Stimulated activated CD4-positive, alpha-beta T cell treated with anti-CD3 and anti-CD28 coated beads, Interleukin-15, amount 100 ng/mL, for 48 hours (primary cell): ENCODE measurements at places on chromosomes 11 and 22.

GRCh38 chr11:31974366-31975136 lies 116.3 kb upstream of the RCN1 start:
- DNase-seq = no peak

GRCh38 chr11:3195251-3196160 lies 23.1 kb downstream of the MRGPRG start:
- no peak for DNase-seq

DNA sequence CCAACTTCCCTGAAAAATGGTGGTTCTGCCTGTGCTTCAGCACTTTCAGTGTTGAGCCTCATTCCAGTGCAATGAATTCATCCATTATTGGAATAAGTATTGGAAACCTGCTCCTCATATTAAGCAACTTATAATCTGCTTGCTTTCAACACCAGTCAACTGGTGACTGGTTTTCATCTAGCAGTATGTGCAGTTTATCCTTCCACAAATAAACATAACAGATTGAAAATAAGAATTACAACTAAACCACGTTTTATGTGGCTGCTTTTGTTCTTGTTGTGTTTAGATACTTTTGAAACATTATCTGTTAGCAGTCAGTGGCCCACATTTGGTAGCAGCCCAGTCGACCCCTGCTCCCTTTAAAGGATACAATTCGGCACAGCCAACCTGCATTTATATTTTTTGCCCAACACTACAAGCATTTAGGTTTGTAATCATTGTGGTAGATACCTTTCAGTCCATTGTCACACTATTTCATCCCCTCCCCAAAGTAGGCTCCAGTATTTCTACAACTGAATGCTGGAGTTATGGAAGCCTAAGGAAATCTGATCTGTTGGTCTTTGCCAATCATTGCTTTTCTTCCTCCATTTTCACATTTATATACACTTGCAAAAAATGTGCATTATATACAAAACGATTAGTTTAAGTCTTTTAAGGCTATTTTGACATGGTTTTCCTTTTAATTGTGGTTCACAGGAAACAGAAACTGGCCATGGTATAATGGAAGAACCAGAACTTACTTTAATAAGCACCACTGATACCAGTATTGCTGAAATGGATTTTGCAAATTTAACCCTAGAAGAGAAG lies 13.1 kb downstream of the TAF1D start:
- no peak for DNase-seq

DNA sequence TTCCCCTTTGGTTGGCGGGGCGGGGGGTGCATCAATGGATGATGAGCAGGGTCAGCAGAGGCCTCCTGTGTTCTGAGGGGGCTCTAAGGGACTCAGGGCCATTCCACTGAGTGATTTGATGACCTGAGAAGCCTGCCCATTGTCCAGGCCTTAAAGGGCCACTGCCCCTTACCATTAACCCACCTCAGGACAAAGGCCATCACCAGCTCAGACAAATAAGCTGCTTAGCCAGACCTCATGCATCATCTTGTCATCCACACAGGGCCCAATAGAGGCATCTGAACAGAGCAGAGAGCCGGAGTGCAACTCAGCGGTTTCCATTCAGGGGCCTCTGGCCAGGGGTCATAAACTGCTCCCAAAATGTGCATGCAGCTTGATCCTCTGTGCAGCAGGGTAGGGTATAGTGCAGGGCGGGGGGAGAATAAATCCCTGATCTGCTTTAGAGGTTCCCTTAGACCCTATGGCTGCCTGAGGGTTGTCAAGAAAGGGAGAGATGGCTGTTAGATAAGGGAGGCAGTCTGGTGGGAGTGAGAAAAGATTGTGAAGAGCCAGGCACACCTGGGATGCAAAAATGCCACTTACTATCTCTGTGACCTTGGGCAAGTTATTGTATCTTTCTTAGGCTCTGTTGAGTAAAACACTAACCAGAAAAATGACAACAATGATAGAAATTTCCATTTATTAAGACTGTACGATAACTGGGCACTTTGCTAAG lies 375.5 kb upstream of the NARS2 start:
- no peak for DNase-seq

- DNase-seq = no peak
Measured at GRCh38 chr11:18749681-18750319, 23.8 kb upstream of the IGSF22 start.

DNA sequence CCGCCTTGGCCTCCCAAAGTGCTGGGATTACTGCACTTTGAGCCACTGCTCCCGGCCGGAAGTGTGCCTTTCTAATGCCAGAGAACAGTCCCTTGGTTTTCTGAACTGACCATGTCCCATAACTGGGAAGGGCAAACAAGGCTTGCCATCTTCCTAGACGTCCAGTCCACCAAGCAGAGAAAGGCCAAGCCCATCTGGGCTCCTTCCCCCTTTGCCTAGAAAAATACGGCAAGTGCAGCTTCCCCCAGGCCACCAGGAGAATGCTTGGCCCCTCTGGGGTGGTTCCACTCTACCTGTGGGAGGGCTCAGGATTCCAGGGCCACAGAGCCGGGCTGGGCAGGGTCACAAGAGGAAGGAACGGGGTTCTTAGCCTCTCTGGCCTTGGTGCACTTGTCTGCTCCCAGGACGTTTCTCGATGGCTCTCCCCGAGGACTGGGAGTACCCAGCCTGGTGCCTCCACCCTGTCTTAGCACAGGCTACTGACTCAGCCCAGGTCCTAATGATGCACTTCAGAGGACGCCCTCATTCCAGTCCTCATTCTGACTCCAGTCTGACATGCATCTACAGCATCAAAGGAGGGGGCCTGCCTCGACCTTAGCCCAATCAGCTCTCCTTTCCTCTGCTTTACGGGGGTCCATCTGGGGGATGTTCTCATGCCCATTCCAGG lies 1.2 kb downstream of the USP2 start:
- DNase-seq = no peak

DNA sequence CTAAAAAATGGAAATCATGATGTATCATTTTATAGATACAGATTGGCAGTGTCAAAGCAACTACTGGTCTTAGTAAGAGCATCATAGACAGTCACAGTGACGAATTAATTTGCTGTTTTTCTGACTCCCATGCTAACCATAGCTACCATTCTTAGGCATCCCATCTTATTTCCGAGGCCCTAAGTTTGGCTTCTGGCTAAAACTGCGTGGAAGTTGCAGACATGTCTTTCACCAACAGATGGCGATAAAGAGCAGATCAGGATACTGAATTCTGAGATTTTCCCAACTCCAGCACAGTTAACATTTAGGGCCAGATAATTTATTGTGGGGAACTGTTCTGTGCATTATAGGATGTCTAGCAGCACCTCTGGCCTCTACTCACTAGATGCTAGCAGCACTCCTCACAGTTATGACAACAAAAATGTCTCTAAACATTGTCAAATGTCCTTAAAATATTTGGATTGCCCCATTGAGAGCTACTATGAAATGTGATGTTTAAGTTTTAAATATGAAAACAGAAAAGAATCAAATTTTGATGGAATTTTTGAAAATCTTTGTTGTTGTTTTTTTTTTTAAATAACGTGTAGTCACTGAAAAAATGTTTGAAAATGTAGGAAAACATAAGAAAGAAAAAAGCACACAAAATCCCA lies 16.3 kb downstream of the OR2AG2 start:
- no peak for DNase-seq

DNA sequence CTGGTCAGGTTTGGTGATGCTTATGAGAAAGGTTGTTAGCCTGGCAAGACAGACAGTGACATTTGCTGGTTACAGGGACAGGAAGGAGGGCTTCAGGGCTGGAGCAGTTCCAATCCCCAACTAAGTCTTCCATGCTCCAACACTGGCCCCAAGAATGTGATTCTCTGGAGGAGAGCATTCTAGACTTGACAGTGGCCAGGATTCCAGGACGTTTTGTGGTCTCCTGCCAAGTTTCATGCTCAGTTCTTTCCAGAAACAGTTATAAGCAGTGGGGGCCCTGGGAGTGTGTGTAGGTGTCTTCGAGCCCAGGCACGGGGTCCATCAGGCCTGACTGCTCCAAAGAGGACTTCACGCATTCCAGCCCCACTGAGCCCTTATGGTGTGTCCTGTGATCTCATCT lies 8.9 kb upstream of the GRK3 start:
- DNase-seq = no peak

DNA sequence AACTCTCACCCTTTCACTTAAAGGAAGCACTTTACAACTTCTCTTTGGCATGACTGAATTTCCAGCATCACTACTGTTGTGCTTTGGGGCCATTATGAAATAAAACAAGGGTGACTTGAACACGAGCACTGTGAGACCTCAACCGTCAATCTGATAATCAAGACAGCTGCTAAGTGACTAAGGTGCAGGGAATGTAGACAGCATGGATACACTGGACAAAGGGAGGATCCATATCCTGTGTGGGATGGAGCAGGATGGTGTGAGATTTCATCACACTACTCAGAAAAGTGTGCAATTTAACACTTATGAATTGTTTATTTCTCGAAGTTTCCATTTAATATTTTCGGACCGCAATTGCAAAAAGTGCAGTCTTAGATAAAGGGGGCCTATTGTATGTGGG lies 16.1 kb upstream of the EXPH5 start:
- no peak for DNase-seq

DNA sequence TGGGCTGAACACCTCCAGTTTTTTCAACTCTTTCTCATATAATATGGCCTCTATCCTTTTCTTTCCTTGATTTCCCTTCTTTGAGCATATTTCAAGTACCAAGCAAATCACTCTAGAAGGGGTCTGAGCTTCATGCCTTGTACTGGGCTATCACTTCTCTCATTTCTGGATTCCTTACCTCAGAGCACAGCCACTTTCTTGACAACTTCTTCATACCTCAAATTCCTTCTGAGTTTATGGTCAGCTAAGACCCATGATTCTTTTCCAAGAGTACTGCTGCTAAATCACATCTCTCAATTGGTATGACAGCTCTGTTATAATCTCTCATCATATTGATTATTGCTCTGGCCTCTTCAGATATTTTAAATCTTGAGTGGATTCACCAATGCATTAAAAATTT lies 224.8 kb upstream of the ZBED5 start:
- no peak for DNase-seq

DNA sequence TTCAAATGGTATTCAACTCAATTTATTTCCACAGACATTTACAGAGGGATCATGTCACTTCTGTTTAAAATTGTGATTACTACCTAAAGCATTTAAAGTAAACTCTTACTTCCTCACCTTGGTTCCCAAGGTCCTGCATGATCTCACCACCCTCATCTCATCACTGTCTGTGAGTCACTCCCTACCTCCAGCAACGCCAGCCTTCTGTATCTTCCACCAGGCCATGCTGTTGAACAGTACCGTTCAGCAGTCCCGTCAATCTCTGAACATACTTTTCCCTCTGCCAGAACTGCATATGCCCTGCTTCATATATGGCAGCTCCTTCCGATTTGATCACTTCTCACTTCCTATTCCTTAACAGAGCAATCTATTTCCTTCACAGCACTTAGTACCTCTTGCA lies 2.0 kb downstream of the FBXO3 start:
- DNase-seq = no peak

GRCh38 chr22:17817511-17818065 lies 43.3 kb upstream of the BID start:
- DNase-seq = no peak

DNA sequence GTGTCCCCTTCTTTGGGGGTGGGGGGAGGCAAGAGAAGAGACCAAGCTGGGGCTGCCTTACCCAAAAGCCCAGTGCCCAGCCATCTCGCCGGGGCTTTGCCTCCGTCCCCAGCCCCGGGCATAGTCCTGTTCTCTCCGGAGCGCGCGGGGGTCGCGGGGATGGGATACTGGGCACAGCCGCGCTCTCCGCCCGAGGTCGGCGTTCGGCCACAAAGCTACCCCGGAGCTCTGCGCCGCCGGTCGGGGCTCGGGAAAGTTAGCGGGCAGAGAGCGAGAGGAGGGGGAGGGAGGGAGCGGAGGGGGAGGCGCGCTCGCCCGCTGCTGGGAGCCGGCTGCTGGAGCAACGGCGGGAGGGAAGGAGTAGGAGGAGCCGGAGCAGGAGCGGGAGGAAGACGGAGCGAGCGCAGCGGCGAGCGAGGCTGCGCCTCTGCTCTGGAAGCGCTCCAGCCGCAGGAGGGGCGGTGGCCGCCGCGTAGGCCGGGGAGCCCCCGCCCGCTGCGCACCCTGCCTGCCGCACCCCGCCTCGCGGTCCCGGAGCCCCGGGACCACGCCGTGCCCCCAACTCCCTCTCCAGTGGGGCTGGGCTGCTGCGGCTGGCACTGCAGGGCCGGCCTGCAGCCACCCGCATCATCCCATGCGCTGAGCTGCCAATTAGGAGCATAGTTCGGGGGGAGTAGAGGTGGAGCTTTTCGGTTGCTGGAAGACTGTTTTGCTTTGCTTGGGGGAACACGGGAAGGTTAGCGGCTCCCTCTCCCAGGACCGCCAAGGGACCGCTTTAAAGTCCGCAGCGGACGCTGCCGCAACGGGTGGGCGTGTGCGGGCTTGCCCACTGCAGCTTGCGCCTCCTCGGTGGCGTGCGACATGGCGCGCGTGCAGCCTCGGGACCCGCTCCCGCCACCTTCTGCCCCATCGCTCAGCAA lies at the start of gene SCN4B:
Gene SCN4B (minus strand): TSS at position 272 of the 920 bp plus-strand sequence. CDS start 150 bp downstream, at position 122.
- no peak for DNase-seq

GRCh38 chr11:88345949-88346348 lies 8.4 kb upstream of the CTSC start:
- DNase-seq = no peak

DNA sequence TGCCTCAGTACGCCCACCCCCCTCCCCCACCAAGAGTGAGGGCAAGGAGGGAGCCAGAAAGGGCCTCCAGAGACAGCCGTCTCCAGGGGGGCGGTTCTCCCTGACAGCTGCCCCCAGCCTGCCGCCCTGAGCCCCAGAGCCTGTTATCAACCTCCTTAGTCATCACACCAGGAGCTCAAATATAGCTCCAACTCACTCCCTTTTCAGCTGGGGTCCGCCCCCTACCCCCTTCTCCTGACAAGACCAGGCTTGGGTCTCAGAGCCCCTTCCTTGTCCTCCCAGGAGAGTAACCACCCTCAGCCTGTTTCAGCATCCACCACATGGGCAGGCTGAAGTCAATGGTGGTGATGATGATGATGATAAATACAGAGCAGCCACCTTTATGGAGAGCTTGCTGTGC lies 2.5 kb upstream of the INPP5J start:
- no peak for DNase-seq

DNA sequence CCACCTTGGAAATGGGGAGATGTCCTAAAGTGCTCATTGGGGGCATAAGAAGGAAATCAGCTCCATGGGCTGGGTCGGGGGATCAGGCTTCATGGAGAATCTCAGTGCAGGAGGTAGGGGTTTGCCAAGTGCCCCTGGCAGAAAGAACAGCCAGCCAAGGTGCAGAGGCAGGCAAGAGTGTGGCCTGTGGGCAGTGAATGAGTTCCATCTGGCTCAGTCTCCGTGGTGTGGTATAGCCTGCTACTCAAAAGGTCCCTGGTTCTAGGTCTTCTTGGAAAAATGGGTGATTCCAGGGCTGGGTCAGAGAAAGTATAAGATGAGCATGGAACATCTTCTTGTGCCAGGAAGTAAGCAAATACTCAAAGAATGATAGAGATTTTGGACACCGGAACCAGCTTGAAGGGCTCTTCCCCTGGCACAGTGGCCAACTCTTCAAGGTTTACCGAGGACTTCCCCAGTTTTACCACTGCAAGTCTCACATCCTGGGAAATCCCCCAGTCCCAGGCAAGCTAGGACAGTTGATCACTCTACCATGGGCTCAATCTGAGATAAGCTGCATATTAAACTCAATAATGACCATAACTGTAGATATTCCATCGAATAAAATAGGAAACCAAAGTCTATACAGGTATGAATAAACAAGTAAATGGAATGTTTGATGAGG lies 10.6 kb upstream of the ARAP1 start:
- no peak for DNase-seq
